Epithelial cell of prostate (primary cell): ENCODE measurements at places on chromosomes 12 and 14.

DNA sequence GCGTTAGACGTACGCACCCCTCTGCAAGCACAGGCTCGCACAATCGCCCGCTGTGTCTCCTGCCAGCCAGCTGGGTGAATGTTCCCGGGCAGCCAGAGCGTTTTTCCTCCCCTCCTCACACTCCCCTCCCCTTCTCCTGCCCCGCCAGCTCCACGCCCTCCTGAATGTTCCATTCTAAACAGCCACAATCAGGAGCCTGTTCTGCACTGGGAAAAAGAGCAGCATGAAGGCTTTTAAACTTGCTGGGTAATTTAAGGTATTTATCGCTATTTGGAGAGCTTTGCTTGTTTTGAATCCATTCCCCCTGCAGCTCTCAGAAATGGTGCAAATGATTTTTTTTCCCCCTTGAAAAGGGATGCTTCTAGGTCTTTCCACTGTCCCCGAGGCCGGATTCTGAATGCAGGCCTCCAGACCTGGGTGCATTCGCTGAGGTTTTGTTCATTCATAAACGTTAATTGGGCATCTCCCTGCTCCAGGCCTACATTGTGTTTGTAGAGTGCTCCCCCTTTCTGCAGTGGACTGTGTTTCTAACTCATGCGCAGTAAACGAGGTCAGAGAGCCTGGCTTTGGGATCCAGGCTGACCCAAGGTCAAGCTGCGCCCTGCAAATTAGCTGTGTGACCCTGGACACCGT is 212.5 kb downstream of the CHST11 start:
- peak; percentile 14 for DNase-seq

DNA sequence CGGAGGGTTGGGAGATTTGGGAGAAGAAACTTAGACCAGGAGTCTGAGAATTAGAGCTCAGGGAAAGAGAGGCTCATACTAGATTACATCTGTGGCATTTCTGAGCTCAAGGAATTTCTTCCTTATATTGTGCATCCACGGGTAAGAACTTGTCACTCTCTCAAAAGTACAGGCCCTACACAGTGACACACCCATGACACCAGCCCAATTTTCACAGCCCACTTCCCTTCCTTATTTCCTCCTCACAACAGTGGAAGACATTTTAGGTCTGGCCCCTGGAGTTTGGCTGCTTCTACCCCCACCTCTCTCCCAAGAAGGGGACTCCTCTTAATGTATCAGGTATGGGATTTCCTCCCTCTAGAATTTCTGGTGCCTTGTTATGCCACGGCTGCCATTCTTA is 9.2 kb upstream of the ZNF385A start:
- no peak for DNase-seq

- DNase-seq: no peak
These were observed 48.7 kb downstream of the NEUROD4 start for GRCh38 chr12:55068416-55069010.

DNA sequence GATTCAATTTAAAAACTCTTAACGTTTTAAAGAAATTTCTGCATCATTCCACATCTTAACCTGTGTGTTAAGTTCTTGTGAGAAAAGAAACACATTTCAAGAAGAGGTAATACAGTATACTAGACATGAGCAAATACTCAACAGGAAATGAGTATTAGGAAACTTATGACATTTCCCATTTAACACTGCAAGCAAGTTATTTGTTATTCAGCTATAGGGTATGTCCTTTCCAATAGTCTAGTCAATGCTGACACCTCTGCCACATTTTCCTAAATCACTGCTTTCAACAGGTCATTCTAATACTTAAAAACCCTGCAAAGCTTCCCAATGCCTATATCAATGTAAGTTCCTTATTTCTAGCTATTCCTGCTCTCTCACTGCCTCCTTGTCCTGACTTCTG is 93.1 kb downstream of the DDHD1 start:
- no peak for DNase-seq

GRCh38 chr12:107732365-107732764 is 28.6 kb downstream of the PRDM4 start:
- DNase-seq: no peak
